ENCODE measurements at places on chromosomes 11 and 22.

GRCh38 chr11:73734993-73735392 is 25.9 kb downstream of the RAB6A start:
- DNase-seq = no peak

DNA sequence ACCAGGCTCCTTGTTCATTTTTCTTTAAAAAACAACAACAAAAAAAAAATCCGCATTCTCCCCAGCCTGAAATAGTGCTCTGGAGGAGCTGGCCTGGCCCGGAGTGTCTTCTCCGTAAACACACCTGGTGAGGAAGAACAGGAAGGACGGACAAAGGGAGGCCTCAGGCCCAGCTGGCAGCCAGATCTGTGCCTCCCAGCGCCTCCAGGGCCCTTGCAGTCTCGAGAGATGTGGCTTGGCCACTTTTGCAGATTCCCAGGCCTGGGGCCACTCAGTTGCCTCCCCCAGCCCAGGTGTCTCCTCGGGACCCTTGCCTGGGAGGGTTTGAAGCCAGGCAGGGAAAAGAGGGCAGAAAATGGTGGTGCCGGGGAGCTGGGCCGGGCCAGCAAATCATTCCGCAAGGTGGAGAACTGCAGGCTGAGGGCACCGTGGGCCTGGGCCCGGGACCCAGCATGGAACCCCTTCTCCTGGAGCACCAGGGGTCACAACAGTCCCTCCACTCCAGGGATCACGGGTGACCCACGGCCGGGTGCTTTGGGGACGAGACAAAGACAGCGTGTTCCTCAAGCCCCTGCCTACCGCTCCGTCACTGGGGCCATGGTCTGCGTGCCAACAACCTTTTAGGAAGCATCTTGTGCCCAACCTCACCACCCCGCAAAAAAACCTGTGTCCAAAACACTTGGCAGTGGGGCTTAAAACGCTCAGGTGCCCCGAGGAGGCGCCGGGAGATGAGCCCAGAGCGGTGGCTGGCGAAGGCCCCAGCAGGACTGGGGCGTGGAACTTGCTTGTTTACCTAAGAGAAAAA is 67.1 kb upstream of the WNT7B start:
- DNase-seq = peak; percentile 61

GRCh38 chr11:69575296-69576068 is 65.5 kb upstream of the CCND1 start:
- DNase-seq = no peak

DNA sequence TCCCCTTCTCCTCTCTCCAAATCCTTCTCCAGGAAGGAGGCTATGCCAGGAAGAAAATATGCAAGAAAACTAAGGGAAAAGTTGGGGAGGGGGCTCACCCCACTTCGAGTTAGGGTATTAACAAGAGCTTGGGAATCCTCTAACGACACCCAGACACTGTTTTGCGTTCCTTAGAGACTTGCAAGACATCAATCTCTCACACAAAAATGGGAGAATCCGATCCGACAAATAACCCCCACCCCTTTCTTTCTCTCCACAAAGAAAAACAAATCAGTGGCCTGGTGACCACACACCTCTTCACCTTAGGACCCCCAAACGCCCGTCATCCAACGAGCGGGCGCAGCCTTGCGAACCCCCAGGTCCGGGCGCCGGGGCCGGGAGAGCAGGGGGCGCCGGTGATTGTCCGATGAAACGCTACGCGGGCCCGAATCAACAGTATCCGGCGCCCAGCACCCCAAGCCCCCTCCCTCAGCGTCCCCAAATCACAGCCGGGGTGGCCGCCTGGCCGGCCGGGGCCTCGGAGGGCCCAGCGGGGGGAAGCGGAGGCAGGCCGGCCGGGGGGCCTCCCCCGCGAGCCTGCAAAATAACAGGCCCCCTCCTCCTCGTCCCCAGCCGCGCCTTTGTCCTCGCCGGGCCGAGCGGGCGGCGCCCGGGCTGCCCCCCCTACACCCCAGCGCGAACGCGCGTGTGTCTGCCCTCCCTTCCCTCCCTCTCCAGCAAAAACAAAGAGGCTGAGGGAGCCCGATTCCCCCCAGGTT is 690 bp downstream of the CSNK1E start:
- peak; percentile 44 for DNase-seq

- DNase-seq = no peak
Measured at GRCh38 chr11:35316161-35316560, 103.2 kb downstream of the SLC1A2 start.

GRCh38 chr11:130550984-130551383 is 102.5 kb downstream of the ADAMTS15 start:
- DNase-seq = no peak

GRCh38 chr11:18526130-18526520 is 617 bp downstream of the TSG101 start:
- no peak for DNase-seq

GRCh38 chr11:56905936-56906335 is 82.8 kb upstream of the OR5AK2 start:
- DNase-seq = peak; percentile 88
